ENCODE measurements at places on chromosomes 12 and 14.

DNA sequence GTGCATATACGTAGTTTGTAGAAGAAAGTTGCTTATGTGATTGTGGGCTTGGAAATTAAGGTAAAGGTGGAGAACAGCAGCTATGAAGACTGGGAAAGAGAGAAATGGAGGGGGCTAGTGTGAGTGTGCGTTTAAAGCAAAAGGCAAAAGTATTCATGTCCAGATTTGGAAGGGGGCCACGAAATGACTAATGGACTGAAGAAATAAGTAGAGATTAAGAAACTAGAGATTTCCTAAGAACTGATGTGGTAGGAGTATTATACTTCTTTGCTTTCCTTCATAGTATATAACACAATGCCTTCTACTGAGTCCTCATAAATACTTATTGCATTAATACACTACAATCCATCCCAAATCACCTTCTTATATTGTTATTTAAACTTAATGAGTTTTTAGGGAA lies 298.6 kb upstream of the NOVA1 start:
- no peak for DNase-seq

GRCh38 chr14:73809391-73809790 lies 42.2 kb upstream of the PTGR2 start:
- no peak for DNase-seq

DNA sequence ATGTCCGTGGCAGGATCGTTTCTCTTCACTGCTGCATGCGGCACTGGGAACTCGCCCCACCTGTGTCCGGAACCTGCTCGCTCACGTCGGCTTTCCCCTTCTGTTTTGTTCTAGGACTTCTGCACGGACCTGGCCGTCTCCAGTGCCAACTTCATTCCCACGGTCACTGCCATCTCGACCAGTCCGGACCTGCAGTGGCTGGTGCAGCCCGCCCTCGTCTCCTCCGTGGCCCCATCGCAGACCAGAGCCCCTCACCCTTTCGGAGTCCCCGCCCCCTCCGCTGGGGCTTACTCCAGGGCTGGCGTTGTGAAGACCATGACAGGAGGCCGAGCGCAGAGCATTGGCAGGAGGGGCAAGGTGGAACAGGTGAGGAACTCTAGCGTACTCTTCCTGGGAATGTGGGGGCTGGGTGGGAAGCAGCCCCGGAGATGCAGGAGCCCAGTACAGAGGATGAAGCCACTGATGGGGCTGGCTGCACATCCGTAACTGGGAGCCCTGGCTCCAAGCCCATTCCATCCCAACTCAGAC lies 1.2 kb downstream of the FOS start:
- DNase-seq: no peak

DNA sequence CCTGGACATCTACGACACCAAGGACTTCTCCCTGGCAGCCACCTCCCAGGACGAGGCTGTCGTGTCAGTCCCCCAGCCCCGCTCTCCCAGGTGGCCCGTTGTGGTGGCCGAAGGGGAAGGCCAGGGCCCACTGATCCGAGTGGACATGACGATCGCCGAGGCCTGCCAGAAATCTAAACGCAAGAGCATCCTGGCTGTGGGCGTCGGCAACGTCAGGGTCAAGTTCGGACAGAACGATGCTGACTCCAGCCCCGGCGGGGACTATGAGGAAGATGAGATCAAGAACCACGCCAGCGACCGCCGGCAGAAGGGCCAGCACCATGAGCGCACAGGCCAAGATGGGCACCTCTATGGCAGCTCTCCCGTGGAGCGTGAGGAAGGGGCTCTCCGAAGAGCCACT lies 118.6 kb downstream of the SLC15A4 start:
- DNase-seq: no peak

GRCh38 chr12:124543590-124544310 lies 23.7 kb downstream of the NCOR2 start:
- DNase-seq: no peak

DNA sequence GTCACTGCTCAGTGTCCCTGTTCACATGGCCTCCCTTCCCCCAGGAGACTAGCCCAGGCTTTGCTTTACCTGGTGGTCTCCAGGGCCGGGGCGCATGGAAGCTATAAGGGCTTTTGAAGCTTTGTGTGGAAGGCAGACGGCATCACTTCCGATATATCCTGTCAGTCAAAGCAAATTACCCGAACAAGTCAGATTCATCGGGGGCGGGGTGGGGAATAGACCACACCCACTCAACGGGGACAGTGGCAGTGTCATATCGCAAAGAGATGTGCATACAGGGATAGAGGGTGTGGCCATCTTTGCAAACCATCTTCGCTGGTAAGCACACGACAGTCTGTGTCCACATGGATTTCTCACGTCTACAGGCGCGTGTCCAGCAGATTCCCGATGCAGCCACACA lies 127.3 kb downstream of the GLT1D1 start:
- DNase-seq: no peak

DNA sequence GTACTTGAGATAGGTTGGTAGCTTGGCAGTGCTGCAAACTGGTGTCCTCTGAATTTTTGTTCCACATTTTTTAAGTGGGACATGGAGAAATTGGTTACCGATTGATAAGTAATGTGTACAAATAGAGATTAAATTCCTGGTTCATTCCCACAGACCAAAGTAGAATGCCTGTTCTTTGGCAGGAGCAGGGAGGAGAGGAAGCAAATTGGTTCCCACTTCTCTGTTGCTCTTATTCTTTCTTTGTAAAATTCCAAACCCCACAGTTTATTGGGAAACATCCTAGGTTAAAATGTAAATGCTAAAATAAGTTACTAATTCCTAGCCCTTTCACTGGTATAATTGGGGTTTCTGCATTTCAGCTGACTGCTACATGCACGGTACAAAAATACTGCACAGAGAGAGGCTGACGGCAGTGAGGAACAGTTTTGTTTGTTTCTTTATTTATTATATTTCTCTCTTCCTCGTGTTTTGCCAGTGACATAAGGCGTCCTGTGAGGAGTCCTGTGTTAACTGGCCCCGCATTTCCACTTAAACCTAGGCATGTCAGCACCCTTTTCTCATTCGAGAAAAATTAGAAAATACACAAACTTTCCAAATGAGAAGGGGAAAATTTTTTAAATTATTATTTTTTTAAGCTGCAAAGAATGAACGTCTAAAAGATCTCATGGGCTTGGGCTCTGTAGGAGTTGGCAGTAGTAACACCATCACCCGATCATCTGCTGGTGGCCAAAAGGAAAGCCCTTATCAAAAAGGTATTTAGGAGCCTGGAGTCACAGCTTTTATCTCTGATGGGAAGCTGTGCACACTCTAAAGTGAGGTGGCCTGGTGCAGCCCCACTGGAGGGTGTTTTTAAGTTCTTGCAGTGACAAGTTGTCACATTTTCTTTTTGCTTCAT lies 25.4 kb upstream of the BCL7A start:
- DNase-seq: no peak

DNA sequence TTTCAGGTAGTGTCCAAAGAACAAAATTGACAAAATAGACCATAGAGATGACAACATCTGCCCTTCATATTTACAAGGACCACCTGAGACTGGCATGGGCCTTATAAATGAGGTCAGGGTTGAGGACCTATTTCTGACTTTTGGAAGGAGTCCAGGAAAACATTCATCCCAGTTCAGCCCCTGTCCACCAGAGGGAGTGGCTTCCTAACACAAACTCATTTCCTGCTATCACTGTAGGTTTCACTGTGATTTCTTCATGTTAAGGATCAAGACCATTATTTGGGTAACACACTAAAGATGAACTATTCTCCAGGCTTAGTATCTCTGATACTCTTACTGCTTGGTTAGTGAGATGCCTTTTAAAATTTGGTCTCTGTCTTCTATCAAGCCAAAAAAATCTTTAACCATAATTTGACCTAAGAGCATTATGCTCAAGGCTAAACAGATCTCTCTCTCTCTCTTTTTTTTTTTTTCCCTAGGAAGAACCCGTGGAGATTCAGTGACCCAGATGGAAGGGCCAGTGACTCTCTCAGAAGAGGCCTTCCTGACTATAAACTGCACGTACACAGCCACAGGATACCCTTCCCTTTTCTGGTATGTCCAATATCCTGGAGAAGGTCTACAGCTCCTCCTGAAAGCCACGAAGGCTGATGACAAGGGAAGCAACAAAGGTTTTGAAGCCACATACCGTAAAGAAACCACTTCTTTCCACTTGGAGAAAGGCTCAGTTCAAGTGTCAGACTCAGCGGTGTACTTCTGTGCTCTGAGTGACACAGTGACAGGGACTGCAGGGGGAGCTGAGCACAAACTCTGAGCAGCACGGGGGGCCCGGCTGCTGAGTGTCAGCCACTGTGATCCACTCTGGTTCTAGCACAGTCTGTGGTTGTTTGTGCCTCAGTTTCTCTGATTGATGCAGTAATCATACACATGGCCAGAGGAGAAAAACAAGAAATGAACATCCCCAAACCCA lies 267.6 kb upstream of the OR4E1 start:
- DNase-seq: no peak

DNA sequence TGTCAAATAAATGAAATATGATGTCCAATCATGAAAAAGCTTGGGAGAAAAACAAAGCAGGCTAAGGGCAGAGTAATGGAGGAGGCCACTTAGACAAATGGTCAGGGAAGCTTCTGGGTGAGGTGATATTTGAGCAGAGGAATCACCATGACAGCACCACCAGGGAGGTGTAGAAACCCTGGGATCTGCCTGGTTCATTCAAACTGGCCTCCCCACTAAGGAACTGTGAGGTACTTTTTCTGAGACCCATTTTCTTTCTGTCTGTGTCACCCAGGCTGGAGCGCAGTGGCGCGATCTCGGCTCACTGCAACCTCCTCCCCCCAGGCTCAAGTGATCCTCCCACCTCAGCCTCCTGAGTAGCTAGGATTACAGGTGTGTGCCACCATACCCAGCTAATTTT lies 7.8 kb upstream of the SSH1 start:
- DNase-seq: no peak

DNA sequence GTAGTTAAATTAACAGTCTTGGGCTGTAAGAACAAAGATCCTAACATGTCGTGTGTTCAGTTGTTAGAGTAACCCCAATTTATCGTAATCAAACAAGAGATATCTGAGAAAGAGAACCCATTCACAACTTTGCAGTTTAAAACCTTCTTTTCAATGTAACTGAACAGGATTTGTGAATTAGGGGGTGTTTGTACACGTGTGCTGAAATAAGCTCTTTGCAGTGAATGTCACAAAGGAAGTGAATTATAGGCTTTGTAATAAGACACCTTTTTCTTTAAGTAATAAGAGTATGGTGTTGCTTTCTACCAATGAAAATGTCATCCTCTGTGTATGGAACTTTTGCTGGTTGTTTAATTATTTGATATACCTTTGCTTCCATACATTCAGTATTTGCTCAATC lies 114.0 kb downstream of the ALX1 start:
- DNase-seq: no peak

GRCh38 chr12:91861554-91861953 lies 284.1 kb downstream of the BTG1 start:
- DNase-seq: no peak

GRCh38 chr12:52259657-52260243 lies 14.7 kb upstream of the KRT86 start:
- DNase-seq: no peak

- DNase-seq: no peak
Observed at GRCh38 chr12:90572778-90573177, 382.2 kb downstream of the CCER1 start.

DNA sequence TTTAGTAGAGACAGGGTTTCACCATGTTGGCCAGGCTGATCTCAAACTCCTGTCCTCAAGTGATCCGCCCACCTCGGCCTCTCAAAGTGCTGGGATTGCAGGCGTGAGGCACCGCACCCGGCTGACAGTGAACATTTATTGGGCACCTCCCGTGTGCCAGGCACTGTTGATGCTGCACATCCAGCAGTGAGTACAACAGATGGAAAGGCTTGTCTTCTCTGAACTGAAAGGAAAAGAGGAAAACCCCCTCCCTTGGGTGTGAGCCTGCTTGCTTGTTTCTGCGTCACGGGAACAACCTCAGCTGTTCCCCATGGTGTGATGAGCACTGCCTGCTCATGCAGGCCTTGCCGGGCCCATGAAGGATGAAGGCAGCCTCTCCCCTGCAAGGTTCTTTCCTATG lies 39.5 kb downstream of the DGLUCY start:
- DNase-seq: no peak

GRCh38 chr14:102717276-102717675 lies 60.0 kb upstream of the TRAF3 start:
- no peak for DNase-seq

GRCh38 chr12:4051596-4051995 lies 178.4 kb upstream of the PARP11 start:
- no peak for DNase-seq

DNA sequence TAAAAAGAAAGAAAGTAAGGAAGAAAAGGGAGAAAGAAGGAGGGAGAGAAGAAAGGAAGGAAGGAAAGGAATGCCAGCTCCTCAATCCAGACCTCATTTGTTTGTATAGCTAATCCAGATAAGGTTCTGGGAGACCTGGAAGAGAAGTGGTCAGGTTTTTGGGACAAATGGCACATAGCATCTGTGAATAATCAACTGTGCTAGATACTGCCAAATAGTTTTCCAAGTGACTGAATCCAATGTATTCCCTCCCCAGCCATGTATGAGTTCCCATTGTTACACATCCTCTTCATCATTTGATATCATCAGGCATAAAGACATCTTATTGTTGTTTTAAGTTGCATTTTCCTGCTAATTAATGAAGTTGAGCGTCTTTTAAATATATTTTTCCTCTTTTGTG lies 18.6 kb upstream of the PTGR2 start:
- no peak for DNase-seq

- DNase-seq: no peak
Observed at GRCh38 chr14:82341261-82341810, 807.7 kb upstream of the SEL1L start.

- no peak for DNase-seq
Observed at GRCh38 chr14:85252011-85252410, 277.9 kb upstream of the FLRT2 start.

GRCh38 chr12:54394281-54394719 lies 9.8 kb upstream of the ZNF385A start:
- DNase-seq: no peak

DNA sequence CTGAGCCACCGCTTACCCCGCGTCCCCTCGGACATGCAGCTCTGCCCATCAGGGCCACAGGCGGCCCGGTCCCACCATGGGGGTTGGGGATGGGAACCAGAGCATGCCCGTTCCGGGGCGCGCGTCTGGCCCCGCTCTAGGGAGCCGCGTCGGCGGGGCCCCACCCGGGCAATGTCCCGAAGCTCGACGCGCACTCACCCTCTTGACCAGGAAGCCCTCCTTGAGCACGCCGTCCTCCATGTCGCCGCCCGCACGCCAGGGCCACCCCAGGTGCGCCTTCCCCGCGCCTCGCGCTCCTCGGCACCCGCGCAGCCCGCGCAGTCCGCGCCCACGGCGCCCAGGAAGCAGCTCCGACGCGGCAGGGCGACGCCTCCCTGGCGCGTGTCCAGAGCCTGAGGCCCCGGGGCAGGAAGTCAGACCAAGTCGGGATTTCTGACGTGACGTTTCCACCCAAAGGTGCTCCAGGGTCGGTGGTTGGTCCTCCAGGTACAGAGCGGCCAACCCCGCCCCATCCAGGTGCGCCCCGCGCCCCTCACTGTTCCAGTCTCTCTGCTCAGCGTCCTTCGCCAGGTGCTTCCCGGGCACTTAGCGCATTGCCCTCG lies at the start of gene PLEK2:
Gene PLEK2, minus strand, starts transcription at position 346 of the 602 bp plus-strand sequence. Its CDS starts 106 bp downstream, at position 240.
- DNase-seq: peak; percentile 17

GRCh38 chr12:66552716-66553115 lies 126.2 kb downstream of the GRIP1 start:
- DNase-seq: no peak

GRCh38 chr12:58424735-58425392 lies 483.5 kb downstream of the ATP23 start:
- DNase-seq: no peak

- no peak for DNase-seq
Observed at GRCh38 chr14:57046175-57046574, 222.5 kb downstream of the EXOC5 start.
